ENCODE measurements at places on chromosomes 5 and 9.

- DNase-seq, result no peak
These were observed 12.8 kb upstream of the GFRA3 start for GRCh38 chr5:138287246-138287645.

GRCh38 chr9:69376651-69377050 lies 51.6 kb downstream of the ENTREP1 start:
- peak; percentile 81 for DNase-seq

- peak; percentile 76 for DNase-seq
These were observed 7.7 kb downstream of the FGFR4 start for GRCh38 chr5:177094224-177095087.

DNA sequence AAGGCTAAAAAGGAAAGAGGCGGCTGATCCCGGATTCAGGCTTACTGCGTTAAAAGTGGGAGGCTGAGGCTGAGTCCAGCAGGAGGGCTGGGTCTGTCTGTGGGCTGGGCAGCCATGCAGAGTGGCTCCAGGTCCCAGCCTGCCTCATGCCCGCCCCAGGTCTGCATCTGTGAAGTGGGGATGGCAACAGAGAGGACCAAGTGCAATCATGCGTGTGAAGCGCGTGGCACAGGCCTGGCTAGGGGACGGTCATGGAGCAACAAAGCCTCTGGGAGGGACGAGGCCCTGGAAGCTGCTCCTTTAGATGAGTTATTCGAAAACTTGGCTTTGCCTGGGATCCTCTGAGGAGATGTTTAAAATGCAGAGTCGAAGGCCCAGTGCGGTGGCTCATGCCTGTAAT lies 30.4 kb upstream of the BARHL1 start:
- DNase-seq, result no peak

- no peak for DNase-seq
These were observed 52.1 kb downstream of the GDNF start for GRCh38 chr5:37787742-37788141.

DNA sequence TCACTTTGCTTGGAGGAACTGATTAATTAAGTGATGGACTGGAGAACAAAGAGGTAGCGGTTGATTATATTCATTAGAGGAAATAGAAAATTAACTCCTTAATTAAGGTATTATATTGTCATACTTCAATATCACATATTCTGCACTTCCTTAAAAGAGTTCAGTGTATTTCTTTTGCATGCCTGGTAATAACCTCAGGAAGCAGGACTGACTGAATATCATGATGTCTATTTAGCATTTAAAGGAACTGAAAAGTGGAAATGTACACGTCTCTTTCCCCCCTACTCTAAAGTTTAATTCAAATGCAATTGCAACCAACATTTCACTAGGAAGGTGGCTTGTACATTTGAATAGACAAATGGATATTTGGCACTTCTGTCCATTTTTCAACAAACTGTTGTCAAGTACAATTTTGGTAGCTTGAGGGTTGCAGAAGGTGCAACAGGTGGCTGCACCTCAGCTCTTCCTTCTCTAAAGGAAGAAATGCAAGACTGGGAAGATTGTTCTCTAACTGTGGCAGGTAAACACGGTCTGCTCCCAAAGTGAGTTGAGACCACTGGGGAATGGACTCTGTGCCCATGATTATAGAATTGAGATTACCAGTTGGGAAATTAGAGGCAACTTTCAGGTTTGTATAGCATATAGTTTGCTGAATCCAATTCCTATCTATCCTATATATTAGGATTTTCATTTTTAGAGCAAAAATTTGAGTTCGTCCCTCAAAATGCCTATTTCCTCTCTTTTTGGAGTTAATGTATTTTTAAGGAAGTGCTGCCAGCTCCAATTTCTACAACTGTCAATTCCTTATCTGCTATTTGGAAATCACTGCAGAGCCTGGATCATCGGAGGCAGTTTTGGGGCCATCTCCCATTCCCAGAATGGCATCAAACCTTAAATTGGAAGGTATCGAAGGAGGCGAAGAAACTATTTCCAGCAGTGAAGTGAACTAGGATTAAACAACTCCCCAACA lies 98.9 kb upstream of the TAF11L2 start:
- no peak for DNase-seq

DNA sequence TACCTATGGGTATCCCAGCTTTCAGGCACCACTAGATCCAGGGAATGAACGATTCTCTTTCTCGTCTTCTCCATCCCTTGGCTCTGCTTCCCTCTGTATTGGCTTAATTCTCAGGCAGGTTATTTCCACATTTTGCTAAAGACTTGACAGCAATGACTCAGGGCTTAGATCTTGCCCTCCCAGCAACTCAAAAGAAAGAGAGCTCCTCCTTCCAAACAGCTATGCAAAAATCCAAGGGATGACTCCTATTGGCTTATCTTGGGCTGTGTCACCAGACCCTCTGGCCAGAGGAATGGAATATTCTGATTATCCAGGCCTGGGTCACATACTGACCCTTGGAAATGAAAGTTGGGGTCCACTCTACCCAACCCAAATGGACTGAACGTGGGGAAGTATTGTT lies 270.2 kb downstream of the NTRK2 start:
- no peak for DNase-seq

DNA sequence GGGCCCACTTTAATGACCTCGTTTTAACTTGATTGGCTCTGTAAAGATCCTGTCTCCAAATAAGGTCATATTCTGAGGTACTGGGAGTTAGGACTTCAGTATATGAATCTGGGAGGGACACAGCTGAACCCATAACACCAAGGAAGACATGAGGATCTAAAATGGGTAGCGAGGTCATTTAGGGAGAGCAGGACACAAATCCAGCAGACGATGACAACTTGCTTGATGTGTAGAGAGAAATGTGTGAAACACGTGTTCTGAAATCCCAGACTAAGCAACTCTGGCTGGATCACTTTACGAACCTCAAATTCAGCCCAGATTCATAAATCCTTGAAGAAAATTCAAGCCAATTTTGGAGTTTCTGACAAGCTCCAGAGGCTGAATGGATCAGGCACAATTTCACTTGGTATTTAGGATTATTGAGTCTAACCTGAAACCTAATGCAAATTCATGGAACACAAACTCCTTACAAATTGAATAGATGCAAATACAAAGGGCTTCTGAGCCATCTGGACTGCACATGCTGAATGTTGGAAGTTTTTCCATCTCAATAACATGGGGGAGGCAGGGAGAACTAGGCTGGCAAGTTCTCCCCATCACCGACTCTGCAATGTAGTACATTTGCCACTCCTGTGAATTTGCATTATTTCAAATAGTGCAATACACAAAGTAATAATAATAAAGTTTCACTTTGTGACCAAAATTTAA lies 74.0 kb upstream of the SLC30A5 start:
- no peak for DNase-seq

- no peak for DNase-seq
These were observed 40.3 kb downstream of the UBE2D2 start for GRCh38 chr5:139601429-139601828.

DNA sequence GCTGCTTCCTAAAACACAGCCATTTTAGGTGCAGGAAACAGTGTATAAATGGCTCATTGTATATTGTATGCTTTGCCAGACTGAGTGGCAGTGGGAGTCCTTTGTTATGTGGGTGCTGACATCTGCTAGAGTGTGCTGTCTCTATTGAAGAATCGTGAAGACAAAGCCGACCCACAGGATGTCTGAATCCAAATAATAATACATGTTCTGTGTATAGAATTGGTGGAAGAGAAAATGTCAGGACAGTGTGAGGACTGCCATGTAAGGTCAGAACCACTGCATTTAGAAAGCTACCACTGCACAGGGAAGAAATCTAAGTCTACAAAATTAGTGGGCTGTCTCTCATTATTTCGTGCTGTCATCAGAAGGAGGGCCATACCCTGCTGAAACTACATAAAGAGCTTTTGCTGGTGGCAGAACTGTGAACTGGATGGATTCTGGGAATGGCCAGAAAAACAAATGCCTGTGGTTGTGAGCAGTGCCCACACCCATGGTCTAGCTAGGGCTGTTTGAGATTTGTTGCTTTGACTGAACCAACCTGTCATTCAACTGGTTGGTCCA lies 2.5 kb downstream of the IL7R start:
- DNase-seq, result no peak

DNA sequence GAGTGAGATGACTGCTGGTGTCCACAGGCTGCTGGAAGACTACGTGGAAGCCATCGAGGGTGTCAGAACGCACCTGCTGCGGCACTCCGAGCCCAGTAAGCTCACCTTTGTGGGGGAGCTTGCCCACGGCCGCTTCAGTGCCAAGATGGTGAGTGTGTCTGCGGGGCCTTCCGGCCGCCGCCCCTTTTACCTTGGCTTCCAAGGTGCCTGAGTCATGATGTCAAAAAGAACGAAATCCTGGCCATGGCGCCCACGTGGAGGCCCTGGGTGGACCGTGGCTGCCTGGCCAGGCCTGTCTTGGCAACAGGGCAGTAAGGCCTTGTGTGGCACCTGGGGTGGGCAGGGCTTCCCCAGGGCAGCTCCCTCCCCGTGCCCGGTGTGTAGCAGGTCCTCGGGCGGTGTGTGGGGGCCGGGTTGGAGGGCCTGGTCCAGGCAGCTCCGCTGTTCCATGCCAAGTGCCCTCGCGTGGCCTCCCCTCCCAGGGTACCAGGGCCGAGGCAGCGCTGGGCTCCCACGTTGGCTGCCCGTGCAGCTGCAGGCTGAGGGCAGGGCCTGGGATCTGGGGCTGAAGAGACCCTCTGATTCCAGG lies 7.8 kb downstream of the DPP7 start:
- DNase-seq, result no peak

GRCh38 chr5:148831590-148832565 lies 5.5 kb downstream of the ADRB2 start:
- no peak for DNase-seq

DNA sequence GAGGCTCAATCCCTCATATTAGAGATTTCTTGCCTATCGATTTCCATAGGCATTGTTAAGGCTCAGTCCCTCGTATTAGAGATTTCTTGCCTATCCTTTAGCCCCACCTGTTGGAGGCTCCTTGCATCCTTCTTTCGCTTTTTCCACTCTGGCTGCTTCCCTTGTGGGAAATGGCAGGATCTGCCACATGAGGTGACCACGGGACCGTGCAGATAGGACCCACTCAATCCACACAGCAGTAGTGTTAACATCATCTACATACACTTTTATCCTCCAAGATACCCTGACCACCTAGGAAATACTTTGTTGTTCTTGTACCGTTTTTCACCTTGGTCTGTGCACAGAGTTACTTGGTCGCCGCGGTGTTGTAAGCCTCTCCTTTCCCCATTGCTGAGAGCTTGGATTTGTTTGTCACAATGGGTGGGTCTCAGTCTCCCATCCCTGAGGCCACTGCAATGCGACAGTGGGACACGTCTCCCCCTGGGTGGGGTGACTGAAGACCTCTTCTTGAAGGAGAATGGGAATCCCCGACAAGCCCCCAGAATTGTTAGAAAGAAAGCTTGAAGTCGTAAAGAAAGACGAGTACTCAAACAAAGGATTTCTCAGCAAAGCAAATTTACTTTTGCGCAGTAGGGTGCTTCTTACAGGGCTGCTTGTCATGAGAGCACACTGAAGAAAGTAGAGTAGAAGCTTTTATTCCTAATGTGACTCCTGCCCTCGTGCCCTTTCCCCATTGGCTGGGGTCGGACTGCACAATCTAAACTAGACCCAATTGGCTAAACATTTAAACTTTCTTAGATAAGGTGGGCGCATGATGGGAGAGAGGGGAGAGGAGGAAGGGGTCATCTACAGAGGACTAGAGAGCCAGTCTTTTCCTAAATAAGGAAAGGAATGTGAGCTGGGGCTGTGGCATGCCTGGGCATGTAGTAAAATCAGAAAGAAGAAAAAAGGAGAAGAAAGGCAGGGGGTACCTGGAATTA lies 19.8 kb downstream of the IFT74 start:
- no peak for DNase-seq

DNA sequence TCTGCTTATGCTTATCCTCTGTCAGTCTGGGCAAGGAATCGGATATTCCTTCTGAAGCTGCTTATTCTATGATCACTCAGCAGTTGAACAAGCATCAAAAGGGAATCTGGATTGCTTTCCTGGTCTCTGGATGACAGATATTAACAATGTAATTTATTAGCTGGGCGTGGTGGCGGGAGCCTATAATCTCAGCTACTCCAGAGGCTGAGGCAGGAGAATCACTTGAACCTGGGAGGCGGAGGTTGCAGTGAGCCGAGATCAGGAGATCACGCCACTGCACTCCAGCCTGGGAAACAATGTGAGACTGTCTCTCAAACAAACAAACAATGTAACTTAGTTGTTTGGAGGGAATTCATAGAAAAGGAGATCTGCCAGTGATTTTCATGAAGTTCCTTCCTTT lies 45.4 kb downstream of the DMRT1 start:
- no peak for DNase-seq

GRCh38 chr9:122875523-122875922 lies 29.6 kb downstream of the RC3H2 start:
- DNase-seq, result no peak

DNA sequence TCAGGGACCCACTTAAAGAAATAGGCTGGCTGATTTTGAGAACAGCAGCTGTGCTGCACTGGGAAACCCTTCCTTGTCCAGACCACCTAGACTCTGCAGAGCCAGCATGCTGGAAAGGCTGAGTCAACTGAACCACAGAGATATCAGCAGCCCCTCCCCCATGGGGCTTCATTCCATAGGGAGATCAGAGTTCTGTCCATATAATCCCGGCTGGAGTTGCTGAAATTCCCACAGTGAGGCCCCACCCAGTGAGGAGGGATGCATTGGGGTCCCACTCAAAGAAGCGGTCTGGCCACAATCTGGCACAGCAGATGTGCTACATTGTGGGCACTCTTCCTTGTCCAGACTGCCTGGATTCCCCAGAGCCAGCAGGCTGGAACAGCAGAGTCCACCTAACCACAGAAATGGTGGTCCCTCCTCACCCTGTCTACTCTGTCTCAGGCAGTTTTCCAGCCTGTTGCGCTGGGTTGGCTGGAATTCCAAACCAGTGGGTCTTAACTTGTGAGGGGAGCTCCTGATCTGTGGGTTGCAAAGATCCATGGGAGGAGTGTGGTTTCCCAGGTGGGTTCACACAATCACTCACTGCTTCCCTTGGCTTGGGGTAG lies 127.1 kb downstream of the RNF180 start:
- DNase-seq, result no peak

DNA sequence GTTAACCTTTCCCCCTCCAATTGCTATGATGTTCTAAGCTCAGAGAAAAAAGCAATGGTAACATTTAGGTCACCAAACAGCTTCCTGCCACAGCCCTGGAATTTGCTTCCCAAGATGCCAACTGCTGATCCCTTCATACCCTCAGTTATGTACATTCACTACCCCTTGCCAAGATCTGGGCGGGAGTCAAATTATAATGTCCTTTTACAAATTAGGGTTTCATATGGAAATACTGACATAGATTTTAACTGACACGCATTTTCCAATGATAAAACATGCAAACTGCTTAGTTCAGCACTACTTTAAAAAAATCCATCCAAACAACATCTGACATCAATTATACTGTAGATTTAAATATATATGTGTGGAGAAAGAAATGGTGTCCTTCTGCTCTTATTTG lies 5.0 kb downstream of the LOX start:
- DNase-seq, result no peak
